ENCODE measurements at places on chromosomes 12 and 14.

DNA sequence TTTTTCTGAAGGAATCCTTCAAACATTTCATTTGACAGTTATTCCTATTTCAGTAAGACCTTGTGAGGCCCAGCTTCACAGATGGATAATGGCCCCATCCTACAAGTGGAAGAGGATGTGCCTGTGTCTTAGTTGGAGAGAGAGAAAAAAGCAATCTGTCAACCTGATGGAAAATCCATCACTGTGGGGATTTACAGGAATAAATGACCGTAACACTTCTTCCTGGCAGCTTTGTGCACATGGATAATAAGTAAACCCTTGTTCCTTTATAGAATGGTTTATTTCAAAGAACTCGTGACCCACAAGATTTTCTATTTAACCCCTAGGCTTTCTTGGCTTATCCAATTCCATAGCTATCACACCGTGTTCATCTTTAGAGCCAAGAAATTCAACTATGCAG, 121.4 kb upstream of the PCED1B start:
- DNase-seq = no peak

- no peak for DNase-seq
Measured at GRCh38 chr14:38250331-38250730, 5.6 kb downstream of the CLEC14A start.

GRCh38 chr14:90648421-90648820, 167.8 kb downstream of the TTC7B start:
- DNase-seq = no peak

GRCh38 chr14:102696856-102697495, 80.3 kb upstream of the TRAF3 start:
- no peak for DNase-seq

DNA sequence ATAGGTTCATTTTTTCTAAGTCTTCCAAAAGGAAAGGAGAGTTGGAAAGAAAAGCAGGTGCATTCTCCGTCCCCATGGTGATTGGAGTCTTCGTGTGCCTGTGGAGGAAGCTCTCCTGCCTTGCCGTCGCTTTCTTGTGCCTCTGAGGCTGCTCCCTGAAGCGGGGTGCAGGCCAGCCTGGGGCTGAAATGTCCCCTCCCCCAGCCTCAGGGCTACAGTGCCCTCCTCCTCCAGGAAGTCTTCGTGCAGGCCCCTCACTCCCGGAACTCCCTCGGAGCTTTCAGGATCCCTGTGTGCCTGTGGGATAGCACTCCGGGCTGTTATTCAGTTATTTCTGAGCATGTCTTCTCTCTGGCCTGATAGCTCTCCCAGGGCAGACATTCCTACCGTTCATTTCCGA, 569.2 kb downstream of the VRK1 start:
- no peak for DNase-seq

DNA sequence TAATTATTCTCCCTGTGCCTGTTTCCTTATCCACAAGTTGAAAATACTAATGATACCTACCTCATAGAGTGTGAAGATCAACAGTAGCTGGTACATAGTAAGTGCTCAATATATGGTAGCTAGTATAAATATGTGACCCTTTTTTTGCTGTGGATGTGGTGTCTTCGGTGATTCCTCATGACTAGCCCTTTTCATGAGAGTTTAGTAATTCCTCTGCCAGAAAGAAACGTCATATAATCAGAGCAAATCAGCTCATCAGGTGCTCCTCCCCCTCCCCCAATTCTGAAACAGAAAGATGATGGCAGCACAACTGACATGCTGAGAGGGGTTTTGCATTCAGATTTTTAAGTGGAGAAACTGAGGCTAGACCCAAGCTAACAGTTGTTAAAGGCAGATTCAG, 210.8 kb downstream of the SLC41A2 start:
- DNase-seq = no peak

GRCh38 chr12:2043054-2043453, 9.7 kb upstream of the CACNA1C start:
- DNase-seq = no peak

- DNase-seq = no peak
Measured at GRCh38 chr14:34199585-34199984, 248.7 kb upstream of the EGLN3 start.

All from B cell (primary cell).